Fibroblast of skin of scalp (primary cell): ENCODE measurements at places on chromosomes 6 and 20.

GRCh38 chr6:159152782-159153181 is 16.4 kb upstream of the FNDC1 start:
- DNase-seq, result no peak

DNA sequence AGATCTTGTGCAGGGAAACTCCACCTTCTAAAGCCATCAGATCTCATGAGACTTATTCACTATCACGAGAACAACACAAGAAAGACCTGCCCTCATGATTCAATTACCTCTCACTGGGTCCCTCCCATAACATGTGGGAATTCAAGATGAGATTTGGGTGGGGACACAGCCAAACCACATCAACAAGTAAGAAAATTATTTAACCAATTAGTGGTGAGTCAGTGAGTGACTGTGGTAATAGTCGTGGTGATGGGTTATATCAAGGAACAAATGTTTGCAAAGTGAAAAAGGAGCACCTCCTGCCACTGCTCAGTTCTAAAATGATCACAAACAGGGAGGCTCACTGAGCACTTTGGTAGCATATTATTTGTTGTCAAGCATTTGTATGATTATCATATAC is 20.6 kb downstream of the EPM2A start:
- no peak for DNase-seq

- no peak for DNase-seq
Measured at GRCh38 chr6:41408982-41409381, 73.6 kb downstream of the NCR2 start.

GRCh38 chr20:8161264-8162071 is 29.4 kb downstream of the PLCB1 start:
- DNase-seq, result no peak

- DNase-seq, result no peak
Measured at GRCh38 chr20:57802765-57803507, 93.1 kb upstream of the PMEPA1 start.

DNA sequence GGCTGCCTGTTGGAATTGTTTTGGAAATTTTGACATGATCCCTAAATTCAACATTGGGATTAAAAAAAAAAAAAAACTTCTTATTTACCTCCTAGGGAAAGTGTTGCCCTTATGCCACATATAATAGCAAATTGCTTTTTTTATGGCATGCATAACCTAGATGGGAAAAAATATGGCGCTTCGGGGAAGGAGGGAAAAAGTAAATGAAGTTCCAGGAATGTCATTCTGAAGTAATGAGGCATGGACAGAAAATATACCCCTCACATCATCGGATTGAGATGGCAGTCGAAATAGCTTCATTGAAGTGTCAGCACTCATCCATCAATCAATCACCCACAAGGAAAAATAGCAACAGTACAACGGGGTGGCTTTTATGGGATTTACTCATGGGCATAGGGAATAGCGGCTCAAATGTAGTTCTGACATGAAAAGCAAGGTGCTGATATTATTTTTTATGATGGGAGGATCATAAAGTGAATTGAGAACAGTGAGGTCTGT is 104.8 kb downstream of the ZNF217 start:
- DNase-seq, result no peak

GRCh38 chr6:28865401-28866204 is 58.2 kb downstream of the TRIM27 start:
- peak; percentile 48 for DNase-seq

GRCh38 chr20:11193241-11193640 is 519.4 kb upstream of the JAG1 start:
- DNase-seq, result peak; percentile 49

- no peak for DNase-seq
Measured at GRCh38 chr20:59102841-59103299, 60.3 kb upstream of the PRELID3B start.

DNA sequence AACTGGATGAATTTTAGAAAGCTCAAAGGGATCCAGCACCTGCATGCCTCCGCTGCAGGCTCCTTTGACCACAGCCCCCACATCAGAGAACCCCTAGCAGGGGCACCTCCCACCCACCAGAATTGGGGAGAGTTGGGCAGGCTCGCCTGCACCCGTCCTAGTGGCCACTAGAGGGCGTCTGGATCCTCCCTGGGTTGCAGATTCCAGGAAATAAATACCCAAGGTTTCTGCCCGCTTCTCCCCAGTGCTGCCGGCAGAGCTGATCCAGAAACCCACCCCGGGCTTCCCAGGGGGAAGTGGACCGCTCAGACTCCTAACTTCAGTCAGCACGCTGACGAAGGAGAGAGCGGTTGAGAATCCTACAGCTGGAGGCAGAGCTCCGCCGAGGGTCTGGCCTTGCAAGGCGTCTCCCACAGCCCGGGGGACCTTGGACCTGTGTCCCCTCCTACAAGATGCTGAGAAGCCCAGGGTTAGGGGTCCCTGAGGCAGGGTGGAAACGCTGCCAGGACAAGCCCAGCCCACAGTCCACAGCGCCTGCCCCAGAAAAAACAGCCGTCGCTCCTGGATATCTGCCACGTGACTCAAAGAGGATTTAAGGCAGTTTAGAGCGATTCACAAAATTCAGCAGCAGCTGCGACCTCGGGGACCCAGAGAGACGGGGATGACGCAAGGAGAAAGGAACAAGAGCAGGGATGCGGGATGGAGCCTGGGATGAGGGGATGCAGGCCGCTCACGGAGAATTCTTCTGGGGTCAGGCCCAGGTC is 32.6 kb upstream of the PHACTR3 start:
- DNase-seq, result peak; percentile 67

DNA sequence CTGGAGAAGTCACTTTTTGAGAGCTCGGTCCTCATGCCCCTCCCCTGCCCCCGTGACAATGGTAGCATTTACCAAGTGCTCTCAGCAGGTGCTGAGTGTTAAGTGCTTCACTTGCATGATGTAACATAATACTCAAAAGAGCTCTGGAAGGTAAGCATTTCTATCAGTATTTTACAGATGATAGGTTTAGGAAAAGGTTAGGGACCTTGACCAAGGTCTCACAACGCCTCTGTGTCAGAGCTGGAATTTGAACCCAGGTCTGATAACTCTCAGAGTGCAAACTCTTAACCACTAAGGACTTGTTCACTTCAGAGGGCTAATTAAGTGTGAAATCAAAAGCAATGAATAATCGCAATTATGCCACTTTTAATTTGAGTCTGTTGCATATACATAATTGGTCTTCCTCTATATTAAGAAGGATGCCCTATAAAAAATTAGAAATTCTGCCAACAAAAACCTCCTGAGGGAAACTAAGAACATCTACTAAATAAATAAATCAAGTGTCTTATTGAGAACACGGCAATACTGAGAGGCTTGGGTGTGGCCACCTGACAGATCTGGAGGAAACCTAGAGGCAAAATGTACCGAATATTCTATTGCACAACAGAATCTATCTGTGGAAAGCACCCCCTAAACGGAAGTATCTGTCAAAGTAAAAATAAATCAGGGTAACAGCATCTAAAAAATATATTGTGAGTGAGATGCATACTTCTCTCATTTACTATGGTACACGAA is 109.8 kb downstream of the BACH2 start:
- DNase-seq, result no peak

DNA sequence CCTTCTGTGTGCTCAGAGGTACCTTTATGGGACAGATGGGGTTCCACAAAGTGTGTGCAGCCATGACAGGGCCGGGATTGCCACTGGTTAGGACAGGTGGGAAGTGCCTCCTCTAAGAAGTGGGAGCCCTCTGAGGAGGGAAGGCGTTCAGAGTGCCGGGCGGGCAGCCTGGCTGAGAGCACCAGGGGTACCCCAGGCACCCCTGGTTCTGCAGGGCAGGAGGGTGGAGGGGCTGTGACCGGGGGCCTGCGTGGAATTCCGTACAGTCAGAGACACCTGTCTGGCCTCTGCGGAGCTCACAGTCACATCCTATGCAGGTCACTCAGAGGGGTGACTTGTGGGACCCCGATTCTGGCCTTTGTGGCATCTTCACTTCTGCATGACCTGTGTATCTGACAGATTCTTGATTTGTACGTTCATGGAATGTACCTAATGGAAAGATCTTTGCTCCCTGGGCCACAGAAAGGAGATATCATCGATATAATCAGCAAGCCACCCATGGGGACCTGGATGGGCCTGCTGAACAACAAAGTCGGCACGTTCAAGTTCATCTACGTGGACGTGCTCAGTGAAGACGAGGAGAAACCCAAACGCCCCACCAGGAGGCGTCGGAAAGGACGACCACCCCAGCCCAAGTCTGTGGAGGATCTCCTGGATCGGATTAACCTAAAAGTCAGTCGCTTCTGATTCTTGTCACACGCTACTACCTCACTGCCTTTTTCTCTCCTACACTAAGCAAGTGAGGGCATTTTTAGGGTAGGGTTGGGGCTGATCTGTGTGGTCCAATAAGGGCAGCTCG is 190.9 kb downstream of the SASH1 start:
- DNase-seq, result no peak

GRCh38 chr20:58843128-58843556 is 7.6 kb downstream of the GNAS-AS1 start:
- no peak for DNase-seq

DNA sequence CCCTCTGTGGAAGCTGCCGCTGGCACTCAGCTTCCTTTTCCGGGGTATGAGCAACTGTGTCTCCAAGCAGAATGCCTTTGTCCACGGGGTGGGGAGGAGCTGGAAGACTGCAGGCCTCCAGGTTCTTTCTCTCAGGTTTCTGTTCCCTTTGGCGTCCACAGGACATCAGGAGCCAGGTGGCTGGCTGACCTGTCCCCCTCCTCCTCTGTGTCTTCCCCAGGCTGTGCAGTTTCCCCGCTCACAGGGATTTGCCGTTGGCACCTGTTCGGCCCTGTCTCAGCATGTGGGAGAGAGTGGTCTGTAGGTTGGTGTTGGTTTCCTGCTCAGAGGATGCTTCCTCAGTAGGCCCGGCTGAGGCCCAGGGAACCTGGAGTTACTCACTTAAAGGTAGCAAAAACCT is 43.5 kb downstream of the CDS2 start:
- DNase-seq, result no peak

- no peak for DNase-seq
Measured at GRCh38 chr6:17790489-17790888, 83.8 kb upstream of the NUP153 start.

GRCh38 chr20:8783734-8784133 is 285.2 kb upstream of the PLCB4 start:
- DNase-seq, result peak; percentile 45

GRCh38 chr6:164377348-164377918 is 932.0 kb downstream of the C6orf118 start:
- DNase-seq, result no peak

DNA sequence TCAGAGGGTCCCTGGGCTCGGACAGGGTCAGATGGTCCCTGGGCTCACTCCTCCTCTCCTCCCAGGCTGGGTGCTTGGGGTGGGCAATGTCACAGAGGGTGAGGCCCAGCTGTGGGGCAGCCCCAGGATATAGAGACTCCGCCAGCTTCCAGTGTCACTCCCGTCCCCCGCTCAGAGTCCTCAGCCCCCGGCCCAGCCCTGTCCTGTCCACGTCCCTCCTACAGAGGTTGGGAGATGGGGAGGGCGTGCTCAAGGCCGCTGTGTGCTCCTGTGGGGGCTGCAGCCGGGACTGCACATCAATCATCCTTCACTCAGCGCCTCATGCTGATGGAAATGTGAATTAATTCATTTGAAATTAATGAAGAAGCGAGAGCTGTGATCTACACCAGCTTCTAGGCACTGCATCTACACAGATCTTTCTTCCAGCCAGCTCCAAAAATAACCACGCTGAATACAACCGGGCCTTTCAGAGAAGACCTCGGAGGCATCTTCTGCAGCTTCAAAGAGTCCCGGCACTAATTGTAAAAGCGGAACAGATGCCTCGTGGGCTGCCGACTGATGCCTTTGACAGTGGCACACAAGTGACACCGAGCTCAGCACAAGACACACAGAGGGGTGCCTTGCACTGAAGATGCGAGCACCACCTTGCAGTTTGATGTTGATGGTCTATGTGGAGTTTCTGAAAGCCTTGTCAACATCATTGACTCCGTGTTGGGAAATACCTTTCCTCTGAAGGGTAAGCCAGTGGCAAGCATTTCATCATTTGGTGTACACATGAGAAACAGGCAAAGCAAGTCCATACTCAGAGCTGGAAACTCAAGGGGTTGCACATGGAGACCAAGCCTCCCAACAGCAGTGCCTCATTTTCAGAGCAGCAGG is 39.3 kb downstream of the DACT2 start:
- no peak for DNase-seq

GRCh38 chr6:36971921-36972673 is 13.9 kb downstream of the MTCH1 start:
- DNase-seq, result no peak

DNA sequence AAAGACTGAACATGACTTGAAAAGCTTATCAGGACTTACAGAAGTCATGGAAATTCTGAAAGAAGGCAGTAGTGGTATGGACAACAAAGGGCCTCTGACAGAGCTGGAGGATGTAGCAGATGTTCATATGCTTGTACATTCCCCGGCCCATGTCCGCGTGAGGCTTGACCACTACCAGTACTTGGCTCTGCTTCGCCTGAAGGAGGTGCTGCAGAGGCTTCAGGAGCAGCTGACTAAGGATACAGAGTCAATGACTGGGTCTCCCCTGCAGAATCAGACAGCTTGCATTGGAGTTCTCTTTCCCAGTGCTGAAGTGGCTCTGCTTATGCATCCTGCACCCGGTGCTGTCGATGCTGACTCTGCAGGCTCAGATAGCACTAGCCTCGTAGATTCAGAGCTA is 29.2 kb downstream of the TAF11 start:
- no peak for DNase-seq

DNA sequence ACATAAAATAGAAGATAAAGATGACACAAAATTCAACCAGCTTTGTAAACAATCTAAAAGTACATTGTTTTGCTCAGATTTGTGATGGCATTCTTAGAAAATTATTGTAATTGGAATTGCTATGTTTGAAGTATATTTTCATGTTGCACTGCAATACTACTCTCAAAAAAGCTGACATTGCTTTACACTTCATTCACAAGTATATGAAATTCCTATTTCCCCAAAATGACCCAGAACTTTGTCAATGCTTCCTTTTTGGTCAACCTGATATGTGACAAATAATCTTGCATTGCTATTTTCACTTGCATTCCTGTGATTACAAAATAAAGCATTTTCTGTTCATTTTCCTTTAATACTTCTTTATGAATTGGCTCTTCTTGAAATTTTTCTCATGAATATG is 104.1 kb upstream of the BMP5 start:
- DNase-seq, result no peak

- DNase-seq, result no peak
Measured at GRCh38 chr6:117344444-117345291, 79.3 kb downstream of the VGLL2 start.

GRCh38 chr20:6421321-6422248 is 298.8 kb upstream of the FERMT1 start:
- no peak for DNase-seq

DNA sequence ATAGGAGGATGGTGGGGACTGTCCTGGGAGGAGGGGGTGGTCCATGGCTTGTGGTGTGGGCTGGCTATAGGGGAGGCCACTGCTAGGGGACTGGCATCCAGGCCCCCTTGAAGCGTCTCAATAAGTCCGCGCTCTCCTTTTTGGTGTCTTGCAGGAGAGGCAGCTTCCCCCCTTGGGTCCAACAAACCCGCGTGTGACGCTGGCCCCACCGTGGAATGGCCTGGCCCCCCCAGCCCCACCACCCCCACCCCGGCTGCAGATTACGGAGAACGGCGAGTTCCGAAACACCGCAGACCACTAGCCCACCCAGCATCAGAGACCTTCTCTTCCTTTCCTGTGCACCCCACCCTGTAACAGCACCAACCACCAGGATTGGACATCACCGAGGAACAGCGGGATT is 2.8 kb upstream of the ZBTB9 start:
- no peak for DNase-seq
